ENCODE measurements at places on chromosomes 7 and 10.

GRCh38 chr10:11112718-11113117 lies 95.0 kb downstream of the CELF2 start:
- DNase-seq = no peak

- DNase-seq = no peak
Observed at GRCh38 chr7:31123726-31124125, 71.6 kb downstream of the ADCYAP1R1 start.

DNA sequence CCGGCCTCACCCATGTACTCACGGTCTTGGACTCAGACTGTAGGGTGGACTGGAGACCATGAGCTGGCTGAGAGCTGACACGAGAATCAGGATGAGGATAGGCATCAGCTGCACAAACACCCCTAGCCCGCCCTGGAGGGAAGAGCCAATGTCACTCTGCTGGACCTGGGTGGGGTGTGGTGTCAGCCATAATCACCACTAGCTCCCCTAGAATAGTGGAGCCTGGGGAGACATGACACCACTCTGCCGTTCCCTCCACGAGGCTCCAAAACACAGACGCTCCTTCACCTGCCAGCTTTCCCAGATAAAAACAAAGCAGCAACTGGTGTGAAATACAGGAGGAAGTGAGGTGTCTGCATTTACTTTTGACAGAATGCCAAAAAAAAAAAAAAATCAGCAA lies 16.5 kb downstream of the DNAJB12 start:
- DNase-seq = no peak

GRCh38 chr7:140674899-140675701 lies 2.4 kb downstream of the ADCK2 start:
- no peak for DNase-seq

- DNase-seq = no peak
Observed at GRCh38 chr10:124129471-124129870, 36.1 kb upstream of the CHST15 start.

GRCh38 chr10:84225427-84226173 lies at the start of gene LRIT2:
LRIT2 (minus strand) TSS chr10:84225544; CDS start chr10:84225520, 24 bp downstream.
- no peak for DNase-seq

GRCh38 chr7:45191396-45191795 lies 33.8 kb downstream of the RAMP3 start:
- DNase-seq = no peak

DNA sequence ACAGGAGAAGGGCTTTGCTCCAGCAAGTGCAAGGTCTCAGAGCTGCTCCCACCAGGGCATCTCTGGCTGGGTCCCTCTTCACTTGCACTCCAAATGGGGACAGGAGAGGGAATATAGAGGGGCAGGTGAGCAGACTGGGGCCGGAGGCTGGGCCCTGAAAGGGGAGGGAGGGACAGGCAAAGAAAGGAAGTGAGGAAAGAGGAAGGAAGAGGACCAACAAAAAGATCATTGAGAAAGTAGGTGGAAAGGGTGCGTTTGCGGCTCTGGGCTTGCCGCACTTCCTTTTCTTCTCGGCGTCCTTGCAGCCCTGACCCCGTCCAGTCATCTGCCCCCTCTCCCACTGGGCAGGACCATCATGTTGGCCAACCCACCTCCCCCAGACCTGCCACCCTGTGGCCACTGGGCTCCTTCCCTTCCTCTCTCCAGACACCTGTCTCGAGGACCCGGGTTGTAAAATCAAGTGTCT lies 14.0 kb downstream of the ITPRIP start:
- DNase-seq = no peak

DNA sequence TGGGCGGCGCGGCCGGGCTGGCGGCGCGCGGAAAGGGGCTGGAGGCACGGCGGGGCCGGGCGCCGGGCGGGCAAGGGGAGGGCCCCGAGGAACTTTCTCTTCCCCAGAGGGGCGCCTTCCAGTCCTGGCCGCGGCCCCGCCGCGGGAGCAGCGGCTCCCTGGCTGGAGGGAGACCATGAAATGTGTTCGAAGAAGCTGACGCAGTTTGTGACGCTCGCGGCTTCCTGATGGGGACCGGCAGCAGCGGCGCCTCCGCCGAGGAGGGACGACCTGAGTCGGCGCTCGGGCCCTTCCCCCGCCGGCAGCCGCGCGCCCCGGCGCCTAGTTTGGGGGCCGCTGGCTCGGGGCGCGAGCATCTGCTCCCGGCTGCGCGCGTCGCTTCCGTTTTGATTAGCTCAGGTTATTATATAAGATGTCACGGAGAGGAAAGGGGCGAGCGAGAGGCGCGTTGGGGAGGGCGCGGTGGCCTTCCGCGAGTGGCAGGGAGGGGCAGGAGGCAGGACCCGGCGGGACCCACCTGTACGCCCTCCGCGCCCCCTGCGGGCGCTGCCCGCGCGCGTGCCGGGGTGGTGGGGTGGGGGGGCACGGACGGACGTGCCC lies 57.1 kb upstream of the PCGF5 start:
- DNase-seq = peak; percentile 74

DNA sequence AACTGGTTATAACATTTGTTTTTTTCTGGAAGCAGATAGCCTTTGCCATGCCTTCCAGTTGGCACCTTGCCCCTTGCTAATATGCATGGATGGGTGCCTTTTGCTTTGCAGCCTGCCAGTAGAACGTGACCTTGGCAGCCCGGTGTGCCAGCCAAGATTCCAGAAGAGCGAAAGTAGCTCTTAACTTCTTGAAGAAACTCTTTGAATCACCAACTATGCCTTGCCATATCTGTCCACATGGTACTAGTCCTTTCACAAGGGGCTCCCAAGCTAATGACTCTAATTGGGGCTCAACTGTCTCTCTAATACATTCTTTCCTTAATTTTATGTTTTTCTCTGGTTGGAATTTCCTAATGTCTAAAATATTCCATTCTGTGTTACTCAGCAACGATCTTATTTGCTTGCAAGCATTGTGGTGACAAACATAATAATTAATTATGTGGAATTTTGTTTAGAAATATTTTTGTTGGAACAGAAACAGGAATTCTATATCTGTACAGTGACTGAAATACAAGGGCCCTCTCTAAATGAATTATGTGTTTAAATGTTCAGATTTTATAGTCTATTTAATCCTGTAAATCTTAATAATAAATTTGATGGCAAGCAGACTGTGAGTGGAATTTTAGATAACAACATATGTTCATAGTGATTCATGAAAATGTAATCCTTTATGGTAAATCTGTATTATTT lies 45.8 kb downstream of the HDAC9 start:
- DNase-seq = no peak

GRCh38 chr10:33279276-33279675 lies 55.2 kb downstream of the NRP1 start:
- no peak for DNase-seq

- no peak for DNase-seq
Observed at GRCh38 chr7:2094454-2095045, 138.2 kb downstream of the MAD1L1 start.

DNA sequence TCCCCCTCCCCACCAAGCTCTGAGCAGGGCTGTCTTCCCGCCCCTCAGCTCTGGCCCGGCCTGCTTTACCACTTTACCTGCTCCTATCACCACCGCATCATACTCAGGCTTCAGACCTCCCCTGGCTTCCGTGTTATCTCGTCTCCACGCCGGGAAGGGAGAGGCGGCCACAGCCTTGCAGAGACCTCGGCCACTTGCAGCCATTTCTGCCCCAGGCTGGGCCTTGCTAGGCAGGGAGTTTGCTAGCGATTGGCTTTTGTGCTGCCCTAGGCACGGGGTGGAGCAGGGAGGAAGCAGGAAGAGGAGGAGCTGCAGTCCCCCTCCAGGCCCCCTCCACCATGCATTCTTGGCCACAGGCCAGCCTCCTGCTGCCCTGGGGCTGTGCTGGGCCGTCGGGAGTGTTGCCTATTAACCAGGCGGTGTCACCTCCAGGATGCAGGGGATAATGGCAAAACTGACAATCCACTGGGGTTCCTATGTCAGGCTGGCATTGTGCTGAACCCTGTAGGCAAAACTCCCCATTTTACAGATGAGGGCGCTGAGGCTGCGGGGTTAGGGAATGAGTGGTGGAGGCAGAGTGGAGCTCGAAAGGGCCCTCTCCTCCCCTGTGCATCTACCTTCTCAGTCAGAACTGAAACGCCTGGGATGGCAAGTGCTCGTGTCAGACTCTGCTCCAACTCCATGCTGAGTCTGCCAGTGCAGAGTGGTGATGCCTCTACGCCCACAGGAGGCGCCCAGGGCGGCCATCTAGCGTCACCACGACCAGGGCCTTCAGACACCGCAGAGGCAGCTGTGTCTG lies at the start of gene PYROXD2:
PYROXD2 (minus strand) TSS at position 251 of the 799 bp plus-strand sequence; CDS start at position 204, 47 bp downstream.
- peak; percentile 84 for DNase-seq

GRCh38 chr10:131178521-131179331 lies 132.8 kb downstream of the TCERG1L start:
- DNase-seq = peak; percentile 46

DNA sequence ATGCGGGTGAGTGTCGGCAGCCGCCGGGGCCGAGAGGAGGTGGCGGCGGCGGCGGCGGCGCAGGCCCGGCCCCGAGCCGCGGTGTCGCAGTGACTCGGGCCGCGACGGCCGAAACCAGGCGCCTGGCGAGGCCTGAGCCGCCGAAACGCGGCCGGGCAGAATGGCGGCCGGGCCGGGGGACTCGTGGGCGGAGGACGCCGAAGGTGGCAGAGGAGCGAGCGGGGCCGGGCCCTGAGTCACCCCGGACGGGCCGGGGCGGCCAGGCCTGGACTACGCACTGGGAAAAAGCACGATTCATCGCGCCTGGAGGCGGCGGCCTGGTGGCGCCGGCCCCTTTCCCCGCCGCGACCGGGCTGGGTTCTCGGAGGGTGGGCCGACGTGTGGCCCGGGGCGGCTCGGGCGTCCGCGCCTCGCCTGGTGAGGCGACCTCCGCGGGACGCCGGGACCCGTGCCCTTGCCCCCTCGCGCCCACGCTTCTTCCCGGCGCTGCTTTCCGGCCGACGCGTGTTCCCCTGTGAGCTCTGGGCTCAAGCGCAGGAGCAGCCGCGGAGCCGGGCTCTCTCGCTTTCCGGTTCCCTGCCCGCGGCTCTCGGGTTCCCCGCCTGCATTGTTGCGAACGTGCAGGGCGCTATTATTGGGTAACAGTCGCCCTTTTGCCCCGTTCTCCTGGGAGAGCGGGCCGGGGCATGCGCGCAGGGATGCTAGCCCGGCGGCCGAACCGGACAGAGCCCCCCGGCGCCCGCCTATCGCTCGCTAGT lies 500 bp downstream of the CUL1 start:
- peak; percentile 75 for DNase-seq

All from ecto neural progenitor cell (in vitro differentiated cells).